Stimulated activated CD8-positive, alpha-beta memory T cell treated with anti-CD3 and anti-CD28 coated beads, Interleukin-2, amount 100 ng/mL, for 48 hours (primary cell): ENCODE measurements at places on chromosomes 3 and 15.
A peak's percentile ranks its signal among the peaks of the same experiment; 100 is the strongest.

DNA sequence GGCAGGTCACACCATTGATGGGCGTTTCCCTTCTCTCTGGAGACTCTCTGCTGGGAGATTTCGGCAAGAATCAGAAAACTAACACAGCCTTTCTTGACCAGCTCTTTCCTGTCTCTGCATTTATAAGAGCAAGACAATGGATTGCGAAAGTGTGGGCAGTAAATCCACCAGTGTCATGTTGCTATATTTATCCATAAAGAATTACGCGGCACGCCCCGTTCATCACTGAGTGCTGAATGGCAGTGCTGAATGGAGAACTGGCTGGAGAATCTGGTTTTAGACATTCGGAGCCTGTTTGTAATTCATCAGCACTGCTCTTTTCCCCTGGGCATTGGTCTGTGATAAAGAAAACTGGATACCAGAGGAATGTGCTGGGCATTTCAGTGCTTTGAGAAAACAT, 2.0 kb upstream of the CEMIP start:
- no peak for DNase-seq

DNA sequence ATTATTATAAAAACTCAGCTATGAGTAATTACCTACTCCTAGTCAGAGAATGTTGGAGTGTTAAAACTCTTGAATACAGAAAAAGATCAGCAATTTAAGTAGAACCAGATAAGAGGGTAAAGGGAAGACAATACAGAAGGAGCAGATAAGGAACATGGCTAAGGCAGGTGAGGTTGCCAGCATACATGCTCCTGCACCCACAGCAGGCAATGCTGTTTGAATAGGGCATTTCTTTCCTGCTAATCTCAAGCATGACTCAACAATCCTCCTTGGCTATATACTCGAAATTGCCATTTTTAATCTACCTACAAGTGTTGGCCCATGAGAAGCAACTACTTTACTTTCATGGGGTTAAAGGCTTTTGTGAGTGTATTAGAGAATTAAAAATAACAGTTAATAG, 494.5 kb downstream of the DIPK2A start:
- no peak for DNase-seq

DNA sequence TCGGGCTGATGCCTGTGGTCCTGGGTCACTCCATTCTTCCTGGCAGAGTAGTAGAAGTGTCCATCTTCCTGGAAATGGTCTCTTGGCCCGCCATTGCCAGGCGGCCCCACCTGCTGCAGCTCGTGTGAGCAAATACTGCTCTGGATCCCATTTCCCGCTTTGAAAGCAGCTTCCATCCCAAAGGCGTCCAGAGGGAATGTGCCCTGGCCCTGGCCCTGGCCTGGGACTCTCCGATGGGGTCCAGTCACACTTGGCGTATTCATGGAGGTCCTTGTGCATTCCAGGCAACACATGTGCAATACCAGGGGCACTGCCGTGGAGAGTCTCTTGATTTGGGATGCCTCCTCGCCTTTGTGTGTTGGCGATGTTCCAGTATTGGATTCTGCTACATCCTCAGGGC, 111.1 kb downstream of the SNRPN start:
- DNase-seq = no peak

- DNase-seq = no peak
Observed at GRCh38 chr3:24965706-24966385, 462.2 kb upstream of the RARB start.

GRCh38 chr3:48899273-48899672, 591 bp upstream of the SLC25A20 start:
- no peak for DNase-seq

GRCh38 chr15:43920815-43921214, 94.0 kb downstream of the WDR76 start:
- DNase-seq = no peak

GRCh38 chr3:23377928-23378672, 175.0 kb downstream of the UBE2E2 start:
- DNase-seq = no peak

DNA sequence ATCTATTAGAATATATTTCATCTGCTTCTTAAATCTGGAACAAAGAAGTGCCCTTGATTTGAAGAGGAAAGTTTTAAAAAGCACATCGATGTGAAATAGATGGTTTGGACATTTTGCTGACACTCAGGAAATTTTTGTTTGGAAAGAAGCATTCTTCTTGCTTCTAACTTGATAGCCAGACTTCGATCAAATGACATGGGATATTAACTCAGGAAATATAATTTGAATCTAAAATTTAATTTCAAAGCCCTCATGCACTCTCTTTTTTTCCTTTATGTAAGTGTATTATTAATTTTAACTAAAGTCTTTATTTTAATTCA, 761.2 kb downstream of the VGLL3 start:
- DNase-seq = no peak

GRCh38 chr3:67048067-67048714, 50.1 kb downstream of the KBTBD8 start:
- DNase-seq = no peak

DNA sequence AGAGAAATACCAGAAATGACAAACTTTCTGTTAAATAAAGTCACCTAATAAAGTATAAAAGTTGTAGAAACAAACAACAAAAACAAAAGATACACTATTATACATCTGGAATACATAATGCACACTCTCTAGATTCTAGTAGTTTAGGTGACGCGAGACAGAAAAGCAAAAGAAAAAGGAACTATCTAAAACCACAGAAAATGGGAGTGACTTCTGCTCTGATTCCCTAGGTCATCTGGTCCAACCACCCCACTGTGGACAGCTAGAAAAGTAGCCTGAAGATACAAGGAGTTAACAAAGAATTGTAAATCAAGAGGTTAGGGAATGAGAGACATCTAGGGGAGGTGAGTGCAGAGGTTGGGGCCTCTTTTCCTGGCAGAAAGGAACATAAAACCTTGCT, 39.1 kb downstream of the DHX36 start:
- DNase-seq = no peak

DNA sequence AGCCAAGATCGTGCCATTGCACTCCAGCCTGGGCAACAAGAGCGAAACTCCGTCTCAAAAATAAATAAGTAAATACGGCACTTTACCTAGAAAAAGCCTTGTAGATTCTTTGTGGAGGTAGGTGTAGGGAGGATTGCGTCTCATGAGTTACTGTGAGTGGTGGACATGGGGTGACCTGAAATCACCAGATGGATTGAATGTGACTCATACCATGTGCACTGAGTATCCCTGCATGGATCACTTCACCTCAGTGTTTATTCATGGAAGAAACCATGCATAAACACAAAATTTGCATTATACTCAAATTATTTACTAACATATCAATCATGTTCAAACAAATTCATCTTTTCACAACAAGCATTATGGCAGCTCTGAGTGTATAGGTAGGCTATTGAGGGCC, 55.9 kb downstream of the MRPS25 start:
- no peak for DNase-seq

- DNase-seq = no peak
Observed at GRCh38 chr15:100093211-100094126, 248.3 kb downstream of the ADAMTS17 start.

DNA sequence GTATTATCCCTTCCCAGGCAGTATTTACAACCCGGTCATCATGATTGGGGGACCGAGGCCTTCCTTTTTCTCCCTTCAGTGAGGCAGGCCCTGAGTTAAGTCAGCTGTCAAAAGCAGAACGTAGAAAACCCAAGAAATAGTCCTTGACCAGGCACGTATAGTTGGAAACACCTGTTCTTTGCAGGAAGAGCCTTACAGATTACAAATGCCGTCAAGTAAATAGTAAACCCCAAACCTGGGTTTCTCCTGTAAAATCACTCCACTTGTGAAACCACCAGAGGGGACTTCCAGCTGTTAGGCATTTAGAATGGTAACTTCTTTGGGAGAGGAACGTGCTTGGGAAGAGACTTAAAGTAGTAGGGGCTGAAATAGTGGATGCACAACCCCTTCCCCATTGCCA, 1.0 kb upstream of the BTBD1 start:
- DNase-seq = no peak

GRCh38 chr3:191369616-191370010, 39.3 kb upstream of the UTS2B start:
- no peak for DNase-seq

GRCh38 chr15:53586799-53587198, 172.7 kb downstream of the WDR72 start:
- DNase-seq = peak; percentile 1

GRCh38 chr3:128273109-128273840, 120.0 kb downstream of the EEFSEC start:
- DNase-seq = no peak

DNA sequence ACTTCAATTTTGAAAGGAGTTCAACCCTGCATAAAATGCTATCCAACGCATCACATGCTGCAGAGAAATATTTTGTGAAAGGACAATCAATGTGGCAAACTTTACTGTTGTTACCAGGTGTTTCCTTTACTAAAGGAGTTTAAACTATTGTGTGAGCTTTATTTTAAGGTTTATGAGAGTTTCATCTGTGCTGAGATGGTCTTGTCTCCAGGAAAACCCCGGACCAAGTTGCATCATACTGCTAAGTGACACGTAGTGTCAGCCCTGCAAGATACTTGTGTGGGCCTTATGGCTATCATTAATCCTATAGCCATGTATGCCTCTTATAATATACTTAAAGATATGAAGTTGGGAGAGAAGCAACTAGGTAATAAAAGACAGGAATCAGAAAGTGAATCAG, 94.5 kb upstream of the EPHA6 start:
- no peak for DNase-seq

DNA sequence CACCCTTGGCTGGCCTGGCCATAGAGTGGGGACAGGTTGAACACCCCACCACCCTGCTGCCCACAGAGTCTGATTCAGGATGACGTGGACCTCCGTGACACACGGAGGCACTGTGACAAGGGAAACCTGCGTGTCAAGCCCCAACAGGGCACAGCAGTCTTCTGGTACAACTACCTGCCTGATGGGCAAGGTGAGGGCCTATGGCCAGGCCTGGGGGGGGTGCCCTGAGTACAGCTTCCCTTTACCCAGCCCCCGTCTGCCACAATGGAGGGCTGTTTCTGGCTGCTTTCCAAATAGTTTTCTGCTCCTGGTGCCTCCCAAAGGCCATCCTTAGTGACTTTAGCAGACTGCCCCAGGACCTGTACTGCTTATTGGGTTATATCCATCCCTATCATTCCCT, 1.2 kb upstream of the WDR6 start:
- no peak for DNase-seq

GRCh38 chr15:64070965-64071851, 22.4 kb downstream of the CIAO2A start:
- no peak for DNase-seq

GRCh38 chr3:189277711-189278110, 105.9 kb downstream of the TPRG1 start:
- DNase-seq = no peak

GRCh38 chr3:108528459-108529252, 18.3 kb upstream of the MYH15 start:
- DNase-seq = no peak

- no peak for DNase-seq
Observed at GRCh38 chr15:94421706-94422105, 190.3 kb downstream of the MCTP2 start.

DNA sequence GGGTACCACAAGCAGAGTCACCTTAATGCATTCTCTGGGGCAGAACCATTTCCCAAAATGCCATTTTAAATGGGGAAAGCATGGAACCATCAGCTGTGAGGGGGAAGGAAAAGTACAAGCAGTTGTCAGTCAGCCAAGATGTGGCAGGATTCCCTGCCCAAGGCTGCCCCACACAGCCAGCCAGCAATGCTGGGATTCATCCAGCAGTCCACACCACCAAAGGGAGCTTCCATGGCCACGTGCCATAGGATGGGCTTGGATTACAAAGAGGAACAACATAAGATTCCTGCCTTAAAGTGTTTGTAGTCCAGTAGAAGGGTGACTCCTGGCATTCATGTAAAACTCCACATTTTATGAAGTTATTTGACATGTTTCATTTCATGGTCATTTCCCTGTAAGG, 233.3 kb downstream of the SHOX2 start:
- DNase-seq = no peak

DNA sequence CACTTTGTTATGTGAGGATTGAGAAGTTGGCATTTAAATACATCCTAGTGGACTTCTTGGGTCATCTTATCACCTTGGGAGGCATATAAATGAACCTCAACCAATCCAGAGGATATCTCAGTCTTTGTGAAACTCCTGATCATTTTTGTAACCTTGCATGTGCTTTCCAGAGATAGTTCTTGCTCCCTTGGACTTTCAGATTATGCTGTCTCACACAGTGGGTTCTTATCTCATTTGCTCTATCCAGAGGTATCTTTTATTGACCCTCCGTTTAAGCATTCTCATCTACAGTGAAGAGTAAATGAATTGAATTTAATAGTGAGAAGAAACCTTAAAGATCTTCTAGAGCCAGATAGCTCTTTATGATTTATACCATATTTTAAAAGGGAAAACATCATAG, 10.4 kb downstream of the ARMC8 start:
- no peak for DNase-seq

DNA sequence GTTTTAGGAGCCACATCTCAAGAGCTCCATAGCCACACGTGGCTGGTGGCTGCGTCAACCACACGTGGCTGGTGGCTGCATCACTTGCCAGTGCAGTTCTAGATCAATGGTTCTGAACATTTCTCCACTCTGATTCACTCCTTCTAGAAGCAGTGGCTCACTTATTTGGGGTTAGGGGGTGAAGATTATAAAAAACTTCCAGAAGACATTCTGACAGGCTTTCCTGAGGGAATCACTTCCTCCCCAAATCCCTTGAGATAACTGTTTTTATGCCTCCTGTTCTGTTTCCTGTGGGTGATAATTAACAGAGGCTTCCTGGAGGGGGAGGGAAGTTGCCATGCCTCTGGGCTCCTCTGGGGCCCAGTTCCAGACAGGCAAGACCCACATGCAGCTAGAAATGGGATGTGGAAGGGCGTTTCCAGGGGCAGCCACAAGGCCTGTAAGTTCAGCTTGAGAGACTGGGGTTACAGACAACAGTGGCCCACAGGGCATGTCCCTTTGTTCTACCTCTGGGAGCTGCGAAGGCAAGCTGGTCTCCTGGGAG, 23.6 kb downstream of the HEG1 start:
- no peak for DNase-seq

- DNase-seq = peak; percentile 30
Observed at GRCh38 chr3:176872771-176873209, 324.5 kb downstream of the TBL1XR1 start.

DNA sequence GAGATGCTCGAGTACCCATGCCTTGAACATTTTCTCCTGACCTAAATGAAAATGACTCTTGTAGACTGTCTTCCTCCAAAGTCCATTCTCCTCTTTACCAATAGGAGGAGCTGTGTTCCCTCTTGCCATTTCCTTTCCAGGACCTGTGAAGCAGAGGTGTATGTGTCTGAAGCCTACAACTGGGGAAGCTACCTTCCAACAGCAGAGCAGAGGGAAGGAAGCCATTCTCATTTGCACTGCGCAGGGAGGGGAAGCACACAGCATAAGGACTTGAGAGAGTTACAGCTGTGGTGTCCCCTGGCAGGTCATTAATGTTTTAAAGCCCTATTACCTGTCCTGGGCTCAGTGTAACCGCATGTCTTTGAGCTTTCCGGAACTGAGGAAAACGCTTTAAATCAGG, 38.7 kb downstream of the HSPBAP1 start:
- no peak for DNase-seq
